Thoracic aorta (tissue), 2 donors: ENCODE measurements at places on chromosomes 2 and 18. TPM values are rescaled to one million over a fixed set of nuclear protein-coding genes. Genes with fewer than 3 reads are reported as not detected.

- DNase-seq, result no peak
Measured at GRCh38 chr2:199455545-199456382, 2.0 kb downstream of the SATB2 start.

DNA sequence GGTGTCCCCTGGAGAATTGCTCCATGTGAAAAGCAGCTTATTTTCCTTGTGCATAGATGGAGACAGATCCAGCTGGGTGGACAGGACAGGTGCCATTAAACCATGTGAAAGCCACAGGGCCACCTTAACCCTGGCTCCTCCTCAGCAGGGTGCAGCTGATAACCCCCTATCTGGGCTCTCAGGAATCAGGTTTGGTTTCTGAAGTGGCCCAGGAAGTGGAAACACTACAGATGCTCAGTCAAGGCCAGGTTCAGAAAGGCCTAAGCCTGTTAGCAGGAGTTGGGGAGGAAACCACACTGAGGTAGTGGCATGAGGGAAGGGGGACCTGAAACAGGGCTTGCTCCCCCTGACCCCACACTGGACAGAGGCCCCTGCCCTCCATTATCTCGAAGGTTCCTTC lies 217.0 kb downstream of the SPP2 start:
- DNase-seq, result no peak

DNA sequence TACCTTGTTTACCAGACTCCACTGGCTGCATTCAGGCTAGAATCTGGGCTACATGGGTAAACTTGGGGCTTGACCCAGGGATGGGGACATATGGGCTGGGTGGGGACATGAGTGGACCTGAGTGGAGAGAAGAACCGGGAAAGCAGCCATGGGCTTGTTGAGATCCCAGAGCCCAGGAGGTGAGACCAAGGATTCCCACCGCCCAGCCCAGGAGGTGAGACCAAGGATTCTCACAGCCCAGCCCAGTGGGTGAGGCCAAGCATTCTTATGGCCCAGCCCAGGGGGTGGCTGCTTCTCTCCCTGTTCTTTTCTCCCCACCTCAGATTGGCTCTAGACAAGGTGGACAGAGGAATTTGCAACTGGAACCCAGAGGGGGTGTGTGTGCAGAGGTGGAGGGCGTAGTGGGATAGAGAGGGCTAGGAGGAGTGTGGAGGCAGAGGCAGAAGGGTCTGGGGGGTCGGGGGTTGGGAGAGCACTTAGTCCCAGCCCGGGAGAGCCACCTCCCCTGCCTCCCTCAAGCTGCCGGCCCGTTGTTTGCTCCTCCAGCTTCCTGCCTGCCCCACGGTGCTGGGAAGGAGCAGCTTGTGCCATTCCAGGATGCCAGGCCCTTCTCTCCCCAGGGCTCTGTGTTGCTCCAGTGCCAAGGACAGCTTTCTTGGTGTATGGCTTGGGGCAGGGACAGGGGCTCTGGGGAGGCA lies 25.6 kb downstream of the GLI2 start:
- DNase-seq, result no peak

DNA sequence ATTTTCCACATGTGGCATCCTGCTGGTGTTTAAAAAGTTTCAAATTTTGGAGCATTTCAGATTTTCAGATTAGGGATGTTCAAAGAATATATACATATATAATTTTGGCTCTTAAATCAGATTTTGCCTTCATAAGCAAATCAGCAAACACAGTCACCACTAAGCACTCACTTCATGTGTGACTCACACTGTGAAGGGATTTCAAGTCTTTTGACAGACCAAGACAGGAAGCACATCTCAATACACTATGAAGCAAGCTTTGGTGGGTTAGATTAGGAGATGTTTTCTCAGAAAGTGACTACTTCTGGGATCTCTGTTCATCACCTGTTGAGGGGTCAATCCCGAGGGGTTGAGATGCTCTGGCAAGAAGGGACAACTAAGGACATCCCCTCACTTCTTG lies 227.8 kb upstream of the RBBP8 start:
- no peak for DNase-seq

- DNase-seq, result no peak
Measured at GRCh38 chr18:62715436-62715758, at the start of gene PHLPP1. TSS of gene PHLPP1 (plus strand) at chr18:62715541. CDS start at chr18:62715684, 143 bp downstream.

GRCh38 chr2:46302005-46302695 lies 4.9 kb downstream of the EPAS1 start:
- DNase-seq, result no peak

DNA sequence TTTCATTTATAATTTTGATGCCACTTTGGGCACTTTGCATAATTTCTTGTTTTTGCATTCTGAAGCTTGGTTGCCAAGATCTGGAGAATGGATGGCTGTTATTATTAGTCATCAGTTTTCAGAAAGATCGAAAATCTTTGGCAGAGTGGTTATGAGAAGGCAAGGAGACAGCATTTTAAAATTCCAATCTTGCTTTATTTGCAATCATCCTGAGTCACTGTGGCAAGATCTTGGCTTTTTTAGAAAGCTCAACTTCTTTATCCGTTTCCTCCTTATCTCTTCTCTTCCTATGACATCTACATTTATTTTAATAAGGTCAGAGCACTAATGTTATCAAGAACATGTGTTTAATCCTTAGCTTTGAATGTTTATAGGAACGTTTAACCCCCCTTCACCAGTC lies 31.1 kb upstream of the EIF2AK3 start:
- DNase-seq, result no peak

Gene ASTL
- not detected for total RNA-seq

GRCh38 chr2:110818767-110819481 lies 86.6 kb downstream of the ACOXL start:
- no peak for DNase-seq

- peak; percentile 46 for DNase-seq
Measured at GRCh38 chr2:241609859-241610793, 26.8 kb downstream of the THAP4 start.

GRCh38 chr2:64283641-64284361 lies 139.6 kb upstream of the PELI1 start:
- no peak for DNase-seq

Gene GTF2A1L
- 0.27 TPM for total RNA-seq

Gene PSME4
- total RNA-seq, result 56.0 TPM

DNA sequence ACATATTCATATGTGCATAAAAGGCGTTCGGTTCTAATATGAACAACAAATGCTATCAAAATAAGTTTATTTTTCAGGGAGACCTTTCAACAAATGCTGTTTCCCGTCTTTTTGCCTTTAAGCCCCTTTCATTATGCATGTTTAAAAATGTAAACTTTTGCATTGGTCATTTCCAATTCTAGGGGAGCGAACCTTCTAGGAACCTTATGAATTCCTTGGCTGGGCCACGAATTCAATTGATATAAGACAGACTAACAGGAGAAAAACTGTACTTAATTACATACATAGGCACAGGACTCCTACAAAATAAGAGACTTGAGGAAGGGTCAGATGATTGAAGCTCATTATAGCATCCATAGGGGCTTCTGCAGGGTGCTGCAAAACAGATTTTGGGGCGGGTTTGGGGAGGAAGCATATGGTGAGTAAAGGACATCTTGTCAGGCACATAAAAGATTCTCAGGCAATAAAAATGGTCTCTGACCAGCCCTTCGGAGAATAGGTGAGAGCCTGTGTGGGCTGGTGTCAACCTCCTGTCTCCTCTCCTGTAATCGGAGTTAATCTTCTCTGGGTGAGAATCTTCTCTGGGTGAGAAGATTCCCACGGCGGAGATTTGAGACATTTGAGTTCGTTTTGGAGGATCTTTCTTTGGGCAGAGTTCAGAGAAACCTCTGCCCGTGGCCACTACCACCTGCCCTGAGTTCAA lies 1.7 kb downstream of the TNFRSF11A start:
- DNase-seq, result no peak

Gene IGFBP2
- 2,156 TPM for total RNA-seq

Gene KCNF1
- total RNA-seq, result not detected

DNA sequence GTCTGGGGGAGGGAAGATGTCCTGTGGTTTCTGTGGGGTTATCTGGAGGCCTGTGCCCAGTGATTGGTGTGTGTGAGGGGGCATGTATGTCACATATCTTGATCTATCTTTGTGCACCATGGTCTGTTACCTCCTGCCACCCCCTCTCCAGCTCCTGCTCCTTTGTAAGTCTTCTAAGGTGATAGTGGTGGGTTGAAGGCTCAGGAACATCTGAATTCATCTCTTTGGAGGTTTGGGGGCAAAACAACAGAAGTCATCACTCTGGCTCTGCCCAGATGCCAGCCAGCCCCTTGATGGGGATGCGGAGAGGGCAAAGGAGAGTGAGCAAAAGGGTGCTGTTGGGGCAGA lies 2.7 kb upstream of the WNT6 start:
- no peak for DNase-seq

Gene CYP27A1
- total RNA-seq, result 31.6 TPM

DNA sequence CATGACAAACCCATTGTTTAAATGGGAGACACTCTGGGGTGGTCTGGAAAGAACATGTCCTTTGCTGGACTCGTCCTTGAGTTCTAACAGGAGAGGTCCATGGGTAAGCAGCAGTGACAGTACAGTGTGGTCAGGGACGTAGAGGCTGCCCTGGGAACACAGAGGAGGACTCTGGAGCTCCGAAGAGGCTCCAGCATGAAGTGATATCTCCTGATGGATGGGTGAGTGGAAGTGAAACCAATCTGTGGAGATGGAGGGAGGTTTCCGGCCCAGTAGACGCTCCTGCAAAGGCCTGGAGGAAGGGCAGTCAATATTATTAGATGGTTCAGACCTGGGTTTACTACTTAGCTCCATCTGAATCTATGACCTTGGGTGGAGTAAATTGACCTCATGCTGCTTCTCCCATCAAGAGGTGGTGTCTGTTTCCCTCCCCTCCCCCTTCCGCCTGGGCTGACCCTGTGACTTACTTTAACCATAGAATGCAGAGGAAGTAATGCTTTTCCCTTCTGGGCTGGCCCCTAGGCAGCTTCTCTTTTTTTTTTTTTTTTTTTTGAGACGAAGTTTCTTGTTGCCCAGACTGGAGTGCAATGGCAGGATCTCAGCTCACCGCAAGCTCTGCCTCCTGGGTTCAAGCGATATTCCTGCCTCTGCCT lies 2.3 kb upstream of the TFCP2L1 start:
- no peak for DNase-seq

- DNase-seq, result no peak
Measured at GRCh38 chr2:60033325-60033724, 520.1 kb downstream of the BCL11A start.

DNA sequence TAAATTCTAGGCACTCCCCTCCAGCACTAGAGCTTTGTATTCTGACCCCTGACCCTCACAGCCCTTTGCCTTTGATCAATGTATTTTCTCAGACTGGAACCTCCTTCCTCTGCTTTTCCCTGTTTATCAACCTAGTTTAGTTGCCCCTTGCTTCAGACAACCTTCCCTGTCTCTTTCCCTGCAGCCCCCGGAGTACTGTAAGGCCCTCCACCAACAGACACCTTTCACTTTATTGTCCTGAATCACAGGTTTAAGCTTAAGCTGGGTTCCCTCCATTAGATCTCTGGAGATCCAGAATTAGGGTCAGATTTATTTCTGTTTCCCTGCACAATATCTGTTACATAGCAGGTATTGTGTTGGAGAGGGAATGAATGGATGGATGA lies 140.2 kb downstream of the DDX1 start:
- no peak for DNase-seq

DNA sequence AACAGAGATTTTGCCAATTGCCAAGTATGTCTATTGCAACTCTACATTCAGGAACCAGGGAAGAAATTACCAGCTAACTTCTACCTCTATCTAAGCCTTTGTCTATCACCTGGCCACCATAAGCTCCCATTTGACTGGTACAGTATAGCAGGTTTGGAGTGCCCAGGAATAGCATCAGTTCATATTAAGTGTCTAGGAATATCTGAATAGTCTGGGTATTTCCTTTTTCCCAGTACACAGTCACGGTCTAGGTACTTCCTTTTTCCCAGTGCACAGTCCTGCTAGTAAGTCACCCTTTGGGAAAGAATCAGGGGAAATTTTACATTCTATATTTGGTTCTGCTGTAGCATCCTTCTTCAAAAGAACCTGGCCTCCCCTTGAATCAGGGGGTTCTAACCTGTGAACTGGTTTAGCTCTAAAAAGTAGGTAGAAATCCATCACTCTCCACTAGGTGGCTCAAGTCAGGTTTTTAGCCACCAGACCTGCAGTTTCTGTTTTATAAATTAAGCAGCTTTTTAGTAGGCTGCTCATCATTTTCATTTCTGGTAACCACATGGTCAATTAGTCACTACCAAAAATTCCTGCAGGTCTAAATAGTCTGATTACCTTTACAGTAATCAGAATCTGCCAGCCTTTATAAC lies 49.3 kb upstream of the DNAJC10 start:
- no peak for DNase-seq

DNA sequence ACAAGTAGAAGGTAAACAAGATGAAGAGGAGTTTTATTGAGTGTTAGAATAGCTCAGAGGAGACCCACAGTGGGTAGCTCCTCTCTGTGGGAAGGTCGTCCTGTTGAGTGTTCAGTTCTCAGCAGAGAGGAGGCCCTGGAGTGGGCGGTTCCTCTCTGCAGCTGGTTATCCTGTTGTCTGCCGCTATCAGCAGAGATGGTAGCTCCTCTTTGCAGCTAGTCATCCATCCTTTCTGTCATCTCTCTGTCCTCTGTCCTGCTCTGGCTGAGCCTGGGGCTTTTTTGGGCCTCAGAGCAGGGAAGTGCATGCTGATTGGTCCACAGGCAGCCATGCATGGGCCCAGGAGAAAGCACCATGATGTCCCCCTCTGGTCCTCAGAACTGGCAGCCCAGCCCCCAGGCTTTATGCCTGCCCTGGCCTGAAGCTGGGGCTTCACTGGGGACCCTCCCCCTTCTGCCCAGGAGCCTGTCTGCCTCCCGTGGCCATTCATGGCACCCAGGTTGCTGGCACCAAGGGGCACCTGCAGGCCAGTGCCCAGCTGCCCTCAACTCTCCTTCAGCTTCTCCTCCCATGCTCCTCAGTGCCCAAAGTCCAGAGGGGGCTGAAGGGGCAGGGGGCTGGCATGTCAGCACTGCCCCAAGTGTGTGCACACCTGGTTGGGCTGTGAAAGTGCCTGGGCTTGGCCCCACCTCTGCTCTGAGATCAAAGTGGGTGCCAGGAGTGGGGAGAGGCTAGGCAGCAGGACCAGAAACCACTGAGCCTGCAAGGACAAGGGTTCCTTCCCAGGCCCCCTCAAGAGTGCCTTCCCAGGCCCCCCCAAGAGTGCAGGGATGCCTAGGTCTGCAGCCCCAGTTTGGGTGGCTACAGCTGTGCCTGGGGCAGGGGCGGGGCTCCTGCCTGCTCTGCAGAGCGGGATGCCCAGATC lies 98.7 kb downstream of the TWIST2 start:
- no peak for DNase-seq

Gene LYPD6B
- total RNA-seq, result not detected

GRCh38 chr2:154447727-154448418 lies 250.6 kb upstream of the KCNJ3 start:
- DNase-seq, result no peak

- no peak for DNase-seq
Measured at GRCh38 chr2:215612786-215613185, 176.9 kb upstream of the FN1 start.
